ENCODE measurements at places on chromosomes 2 and 18.

GRCh38 chr2:161170958-161171932 lies 11.0 kb downstream of the TANK start:
- no peak for DNase-seq

DNA sequence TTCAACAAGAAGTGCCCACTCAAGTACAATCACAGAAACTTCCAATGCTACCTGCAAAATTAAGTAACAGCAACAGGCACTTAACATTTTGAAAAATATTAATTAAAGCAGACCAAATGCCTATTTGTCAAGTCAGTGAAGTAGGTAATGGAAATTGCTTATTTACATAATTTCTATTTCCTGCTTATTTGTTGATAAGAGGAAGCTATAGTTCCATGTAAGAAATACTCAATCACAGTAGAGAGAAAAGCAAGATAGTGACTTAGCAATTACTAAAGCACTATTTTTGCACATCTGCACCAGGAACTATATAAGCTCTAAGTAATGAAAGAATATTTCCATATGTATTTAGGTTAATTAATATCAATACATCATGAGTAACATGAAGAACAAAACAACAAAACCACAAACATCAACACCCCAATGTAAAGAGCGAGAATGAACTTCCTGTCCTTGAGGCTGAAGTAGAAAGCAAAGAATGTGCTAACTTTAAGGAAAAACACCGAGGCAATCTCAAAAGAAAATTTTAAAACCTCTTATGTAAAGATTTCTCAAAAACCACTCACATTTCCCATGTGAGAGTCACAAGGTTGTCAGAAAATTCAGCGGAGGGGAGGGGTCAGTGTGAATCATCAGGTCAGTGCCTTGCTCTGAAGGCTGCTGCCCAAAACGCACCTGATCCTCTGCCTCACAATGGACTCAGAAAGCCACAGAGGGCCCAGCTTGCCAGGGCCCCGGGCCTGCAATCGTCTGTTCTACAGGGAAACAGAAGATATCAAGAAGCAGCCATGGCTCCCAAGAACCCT lies 12.5 kb downstream of the NPC1 start:
- peak; percentile 30 for DNase-seq

GRCh38 chr18:43389163-43389562 lies 111.9 kb upstream of the SYT4 start:
- DNase-seq, result no peak

- DNase-seq, result no peak
Observed at GRCh38 chr2:40130251-40130994, 321.5 kb downstream of the SLC8A1 start.

DNA sequence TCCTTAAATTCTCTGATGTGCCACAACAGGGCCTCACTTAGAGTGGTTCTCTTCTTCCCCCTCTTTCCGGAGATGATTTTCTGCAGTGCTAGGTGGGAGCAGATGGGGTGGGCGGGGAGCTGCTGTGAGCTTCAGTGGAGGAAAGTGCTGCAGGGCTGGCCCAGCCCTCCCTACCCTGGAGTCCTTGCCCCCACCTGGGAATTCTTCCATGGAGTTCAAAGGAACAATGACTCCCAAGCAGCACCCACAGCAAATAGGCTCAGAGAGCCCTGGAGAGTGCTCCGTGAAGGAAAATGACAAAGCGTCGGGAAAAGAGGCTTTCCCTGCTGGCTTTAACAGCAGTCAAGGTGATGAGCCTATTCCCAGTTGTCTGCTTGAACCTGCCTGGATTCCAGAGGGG lies 28.8 kb downstream of the LOXHD1 start:
- DNase-seq, result no peak

DNA sequence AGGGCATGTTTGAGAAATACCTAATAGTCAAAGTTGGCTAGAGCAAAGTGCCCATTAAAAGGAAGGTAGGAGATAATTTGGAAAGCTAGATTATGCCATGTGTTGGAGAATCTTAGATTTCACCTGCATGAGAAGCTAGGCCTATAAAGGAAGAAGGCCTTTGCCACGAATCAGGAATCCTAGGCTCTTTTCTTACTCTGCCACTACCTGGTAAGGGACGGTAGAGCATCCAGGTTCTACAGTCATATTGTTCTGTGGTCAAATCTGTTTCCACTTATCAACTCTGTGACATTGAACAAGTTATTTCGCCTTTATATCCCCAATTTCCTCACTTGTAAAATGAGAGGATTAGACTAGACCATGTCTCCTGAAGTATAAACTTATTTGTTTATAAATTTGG lies 3.6 kb upstream of the KCNJ3 start:
- DNase-seq, result no peak

GRCh38 chr2:16840496-16841172 lies 175.0 kb upstream of the CYRIA start:
- no peak for DNase-seq

DNA sequence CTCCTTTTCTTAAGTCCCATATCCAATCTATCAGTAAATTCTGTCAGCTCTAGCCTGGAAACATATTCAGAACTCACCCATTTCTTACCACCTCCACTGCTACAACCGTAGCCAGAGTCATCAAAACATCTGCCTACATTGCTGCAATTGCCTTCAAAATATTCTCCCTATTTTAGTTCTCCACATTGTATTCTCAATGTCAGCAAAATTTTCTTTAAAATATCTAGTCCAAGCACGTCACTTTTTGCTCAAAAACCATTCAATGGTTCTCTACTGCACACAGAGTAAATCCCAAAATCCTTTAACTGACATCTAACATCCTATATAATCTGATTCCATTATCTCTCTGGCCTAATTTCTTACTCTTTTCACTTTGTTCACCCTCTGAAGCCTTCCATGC lies 68.5 kb upstream of the ERBB4 start:
- DNase-seq, result no peak

GRCh38 chr2:156099382-156099781 lies 233.1 kb downstream of the NR4A2 start:
- no peak for DNase-seq

DNA sequence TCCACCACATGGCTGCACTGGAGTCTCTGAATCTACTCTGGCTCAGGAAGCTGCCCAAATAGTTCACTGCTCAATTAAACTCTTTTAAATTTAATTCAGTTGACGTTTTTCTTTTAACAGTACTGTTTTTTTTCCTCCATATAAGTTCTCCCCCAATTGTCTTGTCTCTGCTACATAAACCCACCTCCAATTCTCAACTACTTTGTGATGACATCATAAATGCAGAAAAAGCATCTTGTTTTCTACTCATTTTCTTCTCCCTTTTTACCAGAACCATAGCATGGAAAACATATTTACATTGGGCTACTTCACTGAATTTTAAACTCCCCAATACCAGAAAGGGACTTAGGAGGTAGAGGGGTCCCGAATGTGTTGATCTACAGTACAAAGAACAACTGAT lies 270.4 kb downstream of the GPD2 start:
- no peak for DNase-seq

- peak; percentile 61 for DNase-seq
Observed at GRCh38 chr2:17479875-17480274, 38.4 kb downstream of the RAD51AP2 start.
